ENCODE measurements at places on chromosomes 11 and 22.

GRCh38 chr11:10824888-10825287 lies 16.2 kb upstream of the EIF4G2 start:
- DNase-seq, result no peak

- no peak for DNase-seq
These were observed 1.0 kb downstream of the LMO1 start for GRCh38 chr11:8262552-8263108.

GRCh38 chr22:18970176-18970947 lies 34.3 kb upstream of the PRODH start:
- no peak for DNase-seq

DNA sequence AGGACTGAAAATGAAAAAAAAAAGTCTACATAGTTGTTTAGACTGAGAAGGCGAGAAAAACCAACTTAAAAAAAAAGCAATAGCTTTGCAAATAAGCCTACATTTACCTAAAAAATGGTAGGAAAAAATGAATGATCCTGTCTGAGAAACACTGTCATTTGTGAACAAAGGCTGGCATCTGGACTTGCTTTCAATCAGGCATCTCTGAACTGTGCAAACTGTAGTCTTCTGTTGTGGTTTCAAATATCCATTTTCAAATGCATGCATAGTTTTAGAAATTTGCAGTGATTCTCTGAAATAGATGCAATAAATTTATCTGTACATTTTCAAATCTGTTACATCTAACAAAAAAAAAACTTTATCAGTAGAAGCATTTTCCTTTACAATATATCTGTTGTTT lies 106.1 kb upstream of the LUZP2 start:
- no peak for DNase-seq
